ENCODE measurements at places on chromosomes 16 and 17. TPM values are rescaled to one million over a fixed set of nuclear protein-coding genes. Genes with fewer than 3 reads are reported as not detected.

DNA sequence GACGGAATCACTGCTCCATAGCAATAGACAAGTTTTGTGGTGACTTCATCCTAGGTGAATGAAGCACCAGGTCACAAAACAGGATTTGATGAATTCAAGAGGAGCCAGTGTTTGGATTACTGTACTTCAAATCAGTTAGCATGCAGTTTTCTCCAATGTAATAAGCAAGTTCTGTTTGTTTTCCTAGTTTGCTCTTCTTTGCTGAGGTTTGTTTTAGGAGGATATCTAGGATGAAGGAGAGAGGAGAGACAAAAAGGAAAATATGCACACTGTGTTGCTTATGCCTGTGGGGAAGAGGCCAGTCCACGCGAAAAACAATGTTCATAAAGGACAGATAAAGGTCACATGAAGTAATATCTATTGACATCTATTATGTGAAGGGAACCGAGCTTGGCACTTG, 9.0 kb downstream of the KRT37 start:
- peak; percentile 19 for DNase-seq

The CENPX gene
- total RNA-seq = 30.7 TPM

GRCh38 chr17:49717371-49717861, 9.7 kb upstream of the SLC35B1 start:
- DNase-seq = no peak

- peak; percentile 1 for DNase-seq
Measured at GRCh38 chr16:5738586-5738985, 641.0 kb upstream of the EEF2KMT start.

- DNase-seq = no peak
Measured at GRCh38 chr16:48596326-48596725, 13.7 kb downstream of the N4BP1 start.

GRCh38 chr17:27540318-27541101, 84.3 kb downstream of the KSR1 start:
- peak; percentile 100 for DNase-seq

The CCL7 gene
- total RNA-seq = not detected

GRCh38 chr17:41404024-41404671, 6.7 kb upstream of the KRT31 start:
- peak; percentile 86 for DNase-seq

GRCh38 chr17:70230850-70231640, 61.7 kb downstream of the KCNJ2 start:
- DNase-seq = no peak

- DNase-seq = no peak
Measured at GRCh38 chr17:81267390-81268067, 27.6 kb downstream of the SLC38A10 start.

The GPR139 gene
- total RNA-seq = not detected

The NPIPA3 gene
- 0.43 TPM for total RNA-seq

All from fibroblast of villous mesenchyme (primary cell).